ENCODE measurements at places on chromosomes 2 and 18. TPM values are rescaled to one million over a fixed set of nuclear protein-coding genes. Genes with fewer than 3 reads are reported as not detected.

GRCh38 chr2:182186132-182186735, 200.6 kb downstream of the PPP1R1C start:
- DNase-seq, result no peak

DNA sequence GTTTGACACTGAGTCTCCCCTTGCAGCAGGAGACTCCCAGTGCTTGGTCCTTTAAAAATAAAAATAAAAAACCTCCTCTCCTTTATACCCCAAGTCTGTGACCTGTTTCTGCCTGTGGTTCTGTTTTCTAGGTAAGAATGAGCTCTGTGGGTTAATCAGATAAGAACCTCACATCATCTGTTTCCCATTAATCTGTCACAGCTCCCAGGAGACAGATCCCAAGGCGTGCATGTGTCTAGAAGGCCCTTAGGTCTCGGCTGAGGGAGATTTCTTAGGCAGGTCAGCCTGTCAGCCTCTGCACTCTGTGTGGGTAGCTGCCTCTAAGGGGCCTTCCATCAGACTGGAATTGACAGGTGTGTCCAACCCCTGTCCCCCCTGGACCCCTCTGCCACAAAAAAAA, 80.7 kb downstream of the FHOD3 start:
- DNase-seq, result no peak

The KIF1A gene
- total RNA-seq, result 1.5 TPM

GRCh38 chr2:225600865-225601264, 201.4 kb downstream of the NYAP2 start:
- no peak for DNase-seq

The DNAH7 gene
- 0.05 TPM for total RNA-seq

The ITGA6 gene
- 44.7 TPM for total RNA-seq

- no peak for DNase-seq
Observed at GRCh38 chr18:59569390-59569791, 127.8 kb downstream of the CCBE1 start.

DNA sequence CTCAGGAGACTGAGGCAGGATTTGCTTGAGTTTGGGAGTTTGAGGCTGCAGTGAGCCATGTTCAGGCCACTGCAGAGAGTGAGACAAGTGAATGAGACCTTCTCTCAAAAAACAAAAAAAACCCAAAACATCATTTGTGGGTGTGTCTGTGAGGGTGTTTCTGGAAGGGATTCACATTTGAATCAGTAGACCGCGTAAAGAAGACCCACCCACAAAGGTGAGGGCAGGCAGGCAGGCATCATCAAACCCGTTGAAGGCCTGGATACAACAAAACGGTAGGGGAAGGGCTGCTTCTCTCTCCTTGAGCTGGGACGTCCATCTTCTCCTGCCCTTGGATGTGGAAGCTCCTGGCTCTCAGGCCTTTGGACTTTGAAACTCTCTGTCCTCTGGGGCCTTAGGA, 25.4 kb downstream of the CDKL4 start:
- DNase-seq, result no peak

Measured in Right ventricle myocardium inferior (tissue), 1 donor.